NCI-H2171 treated with DMSO at 0.1 percent for 48 hours (cell line): ENCODE measurements at places on chromosomes 7 and 10.
A peak's percentile ranks its signal among the peaks of the same experiment; 100 is the strongest.

GRCh38 chr7:23100697-23101096, 4.9 kb upstream of the KLHL7 start:
- no peak for DNase-seq

DNA sequence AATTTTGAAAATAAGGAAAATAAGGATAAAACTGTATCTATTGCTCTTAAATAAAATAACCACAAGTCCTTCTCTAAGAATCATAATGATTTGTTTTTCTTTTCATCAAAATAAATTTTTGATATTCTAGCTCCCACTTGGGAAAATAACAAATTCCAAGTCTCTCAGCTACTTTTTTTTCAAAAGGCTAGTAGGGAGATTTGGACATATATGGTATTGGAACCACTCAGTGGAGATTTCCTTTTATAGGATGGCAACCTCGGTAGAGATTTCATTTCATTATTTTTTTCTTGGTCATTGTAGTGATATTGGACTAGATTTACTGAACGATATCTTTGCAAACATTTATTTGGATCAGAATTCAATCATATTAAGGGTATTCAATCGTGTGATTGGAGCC, 69.5 kb upstream of the PRKG1 start:
- no peak for DNase-seq

DNA sequence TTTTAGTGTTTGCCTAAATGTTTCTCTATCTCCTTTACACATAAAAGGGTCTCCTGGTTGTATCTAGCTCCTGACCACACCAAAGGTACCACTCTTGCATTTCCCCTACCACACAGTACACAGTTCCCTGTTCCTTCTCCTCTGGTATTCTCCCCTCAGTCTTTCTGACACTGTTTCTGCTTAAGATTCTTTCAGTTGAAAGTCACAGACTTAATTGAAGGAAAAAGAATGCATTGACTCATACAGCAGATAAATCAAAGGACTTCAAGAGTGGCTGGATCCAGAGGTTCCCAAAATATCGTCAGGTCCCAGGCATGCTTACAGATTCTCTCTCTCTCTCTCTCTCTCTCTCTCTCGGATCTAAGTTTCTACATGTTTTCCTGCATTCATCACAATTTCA, 185.6 kb upstream of the LRGUK start:
- DNase-seq = no peak

DNA sequence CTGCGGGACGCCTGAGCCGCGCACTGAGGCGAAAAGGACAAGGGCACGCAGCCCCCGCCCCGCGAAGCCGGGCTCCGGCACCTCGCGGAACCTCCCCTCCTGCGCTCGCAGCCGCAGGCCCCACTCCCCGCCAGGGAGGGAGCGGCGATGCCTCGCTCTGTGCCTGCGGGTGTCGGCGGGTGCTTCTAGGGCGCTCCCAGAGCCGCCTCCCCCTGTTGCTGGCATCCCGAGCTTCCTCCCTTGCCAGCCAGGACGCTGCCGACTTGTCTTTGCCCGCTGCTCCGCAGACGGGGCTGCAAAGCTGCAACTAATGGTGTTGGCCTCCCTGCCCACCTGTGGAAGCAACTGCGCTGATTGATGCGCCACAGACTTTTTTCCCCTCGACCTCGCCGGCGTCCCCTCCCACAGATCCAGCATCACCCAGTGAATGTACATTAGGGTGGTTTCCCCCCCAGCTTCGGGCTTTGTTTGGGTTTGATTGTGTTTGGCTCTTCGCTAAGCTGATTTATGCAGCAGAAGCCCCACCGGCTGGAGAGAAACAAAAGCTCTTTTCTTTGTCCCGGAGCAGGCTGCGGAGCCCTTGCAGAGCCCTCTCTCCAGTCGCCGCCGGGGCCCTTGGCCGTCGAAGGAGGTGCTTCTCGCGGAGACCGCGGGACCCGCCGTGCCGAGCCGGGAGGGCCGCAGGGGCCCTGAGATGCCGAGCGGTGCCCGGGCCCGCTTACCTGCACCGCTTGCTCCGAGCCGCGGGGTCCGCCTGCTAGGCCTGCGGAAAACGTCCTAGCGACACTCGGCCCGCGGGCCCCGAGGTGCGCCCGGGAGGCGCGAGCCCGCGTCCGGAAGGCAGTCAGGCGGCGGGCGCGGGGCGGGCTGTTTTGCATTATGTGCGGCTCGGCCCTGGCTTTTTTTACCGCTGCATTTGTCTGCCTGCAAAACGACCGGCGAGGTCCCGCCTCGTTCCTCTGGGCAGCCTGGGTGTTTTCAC, 519 bp downstream of the ITGB8 start:
- DNase-seq = peak; percentile 14

GRCh38 chr7:78073609-78074382, 275.2 kb downstream of the PHTF2 start:
- DNase-seq = peak; percentile 11

- DNase-seq = no peak
Measured at GRCh38 chr10:106573106-106573505, 591.4 kb downstream of the SORCS1 start.

DNA sequence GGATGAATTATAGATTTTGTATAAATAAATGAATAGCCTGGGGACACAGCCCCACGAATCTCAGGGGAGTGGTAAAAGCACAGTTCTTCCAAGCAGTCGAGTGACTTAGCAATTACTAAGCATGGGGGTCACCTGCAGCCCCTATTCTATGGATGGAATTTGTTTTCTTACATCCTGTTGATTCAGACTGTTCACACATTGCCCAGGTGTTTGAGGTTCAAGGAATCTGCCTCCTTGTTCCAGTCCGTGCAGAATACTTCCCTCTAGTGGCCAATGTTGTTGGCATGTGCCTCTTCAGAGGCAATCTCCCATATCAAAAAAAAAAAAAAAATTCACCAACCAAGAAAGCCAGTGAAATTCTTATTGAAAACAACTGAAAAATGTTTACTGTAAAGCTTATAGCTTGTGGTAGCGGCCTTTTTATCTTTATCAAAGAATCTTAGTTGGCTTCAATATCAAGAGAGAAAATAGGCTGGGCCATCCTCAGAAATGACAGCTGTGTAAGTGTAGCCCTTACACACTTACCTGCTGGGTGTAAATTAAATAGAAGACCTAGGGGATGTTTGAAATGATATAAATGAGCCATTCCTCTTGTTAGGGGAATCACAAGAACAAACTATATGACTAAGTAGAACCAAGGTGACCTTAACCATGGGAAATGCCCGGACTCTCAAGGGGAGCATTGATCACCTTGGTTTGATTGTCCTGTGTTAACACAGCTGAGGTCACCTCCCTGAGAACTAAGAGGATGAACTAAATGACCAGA, 7.8 kb downstream of the LIPM start:
- DNase-seq = peak; percentile 24

GRCh38 chr10:131569851-131570715, 258.6 kb upstream of the TCERG1L start:
- DNase-seq = no peak

DNA sequence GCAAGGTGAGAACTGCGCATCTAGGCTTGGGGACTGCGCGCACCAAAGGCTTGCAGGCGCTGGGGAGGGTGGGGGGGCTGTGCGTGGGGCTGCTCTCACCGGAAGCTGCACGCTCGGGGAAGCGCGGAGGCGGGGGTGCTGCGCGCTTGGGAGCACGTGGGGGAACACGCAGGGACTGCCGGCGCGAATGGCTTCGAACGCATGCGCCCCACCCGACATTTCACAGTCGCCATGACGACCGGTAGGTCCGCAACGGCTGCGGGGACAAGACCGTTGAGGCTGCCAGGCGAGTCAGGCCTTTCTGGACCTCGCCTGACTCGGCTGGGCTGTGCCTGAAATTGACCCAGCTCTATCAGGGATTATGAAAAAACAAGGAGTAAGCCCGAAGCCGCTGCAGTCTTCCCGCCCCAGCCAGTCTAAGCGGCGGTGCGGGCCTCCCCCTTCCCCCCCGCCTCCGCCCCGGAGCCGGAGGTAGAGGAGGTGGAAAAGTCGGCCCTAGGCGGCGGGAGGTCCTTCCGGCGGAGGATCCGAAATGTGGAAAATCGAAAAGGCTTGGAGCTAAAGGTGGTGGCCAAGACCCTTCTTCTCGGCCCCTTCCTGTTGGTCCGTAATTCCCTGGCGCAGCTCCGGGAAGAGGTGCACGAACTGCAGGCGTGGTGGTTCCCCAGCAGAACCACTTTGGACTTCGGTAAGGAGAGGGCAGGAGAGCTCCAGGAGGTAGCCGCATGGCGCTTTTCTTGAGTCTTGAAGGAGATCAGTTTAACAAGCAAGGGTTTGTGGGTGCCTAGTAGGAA, 34.9 kb upstream of the STEAP1 start:
- DNase-seq = no peak

DNA sequence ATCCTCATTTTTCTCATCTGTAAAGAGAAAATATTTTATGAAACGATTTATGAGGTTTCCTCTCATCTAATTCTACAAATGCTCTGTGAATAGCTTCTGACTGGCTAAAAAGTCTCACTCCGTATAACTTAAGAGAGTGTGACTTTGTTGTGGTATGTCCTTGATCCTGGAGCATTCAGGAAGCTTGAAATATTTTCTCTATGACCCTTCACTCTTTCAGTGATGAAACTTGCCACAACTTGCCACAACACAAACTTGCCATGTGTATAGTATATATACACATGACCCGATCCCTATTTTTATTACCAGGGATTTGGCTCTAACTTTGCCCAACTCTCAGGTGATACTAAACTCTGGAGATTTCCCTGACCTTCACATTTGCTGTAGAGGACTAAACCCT, 74.1 kb downstream of the TES start:
- DNase-seq = no peak

GRCh38 chr10:85761906-85762445, 604.6 kb downstream of the GRID1 start:
- no peak for DNase-seq

DNA sequence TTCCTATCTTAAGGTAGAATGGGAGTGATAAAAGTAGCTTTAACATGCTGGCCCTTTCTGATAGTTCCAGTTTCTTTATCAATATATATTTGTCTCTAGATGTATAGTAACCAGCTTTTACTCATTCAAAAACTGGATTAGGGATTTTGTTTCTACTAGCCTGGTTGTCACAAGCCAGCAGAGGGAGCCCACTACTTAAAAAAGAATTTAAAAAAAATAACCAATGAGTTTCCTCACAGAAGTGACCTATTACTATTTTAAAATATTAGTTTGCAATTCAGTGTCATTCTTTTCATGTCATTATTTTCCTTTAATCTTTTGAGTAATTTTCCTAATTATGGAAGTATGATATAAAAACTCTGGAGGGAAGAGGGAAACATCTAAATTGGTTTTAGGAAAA, 142.1 kb downstream of the PHTF2 start:
- DNase-seq = peak; percentile 69

GRCh38 chr10:74061104-74061503, 63.2 kb downstream of the VCL start:
- no peak for DNase-seq
